Panc1 (cell line): ENCODE measurements at places on chromosomes 2 and 18. TPM values are rescaled to one million over a fixed set of nuclear protein-coding genes. Genes with fewer than 3 reads are reported as not detected.

Gene SAG
- total RNA-seq, result not detected

DNA sequence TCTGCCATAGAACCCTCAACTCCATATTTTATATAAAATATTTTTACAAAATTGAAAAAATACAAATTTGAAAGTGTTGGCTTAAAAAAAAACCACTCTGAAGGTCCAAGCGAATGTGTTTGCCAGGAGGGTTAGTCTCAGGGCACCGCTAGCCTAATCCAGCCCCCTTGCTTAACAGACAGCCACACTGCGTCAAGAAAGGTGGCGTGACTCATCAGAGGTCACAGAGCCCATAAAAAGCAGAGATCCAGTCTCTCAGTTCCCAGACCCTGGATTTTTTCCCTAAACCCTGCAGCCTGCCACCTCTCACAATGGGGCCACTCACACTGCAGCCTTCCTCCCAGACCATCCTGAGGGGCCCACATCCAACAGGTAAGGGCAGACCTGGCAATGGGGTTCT is 3.9 kb upstream of the TNS1 start:
- no peak for DNase-seq

Gene ICOS
- total RNA-seq, result 0.18 TPM

Gene ATP9B
- total RNA-seq, result 44.4 TPM

- DNase-seq, result no peak
These were observed 776.8 kb downstream of the CCDC85A start for GRCh38 chr2:56960581-56960980.

Gene SLC40A1
- total RNA-seq, result 0.74 TPM

DNA sequence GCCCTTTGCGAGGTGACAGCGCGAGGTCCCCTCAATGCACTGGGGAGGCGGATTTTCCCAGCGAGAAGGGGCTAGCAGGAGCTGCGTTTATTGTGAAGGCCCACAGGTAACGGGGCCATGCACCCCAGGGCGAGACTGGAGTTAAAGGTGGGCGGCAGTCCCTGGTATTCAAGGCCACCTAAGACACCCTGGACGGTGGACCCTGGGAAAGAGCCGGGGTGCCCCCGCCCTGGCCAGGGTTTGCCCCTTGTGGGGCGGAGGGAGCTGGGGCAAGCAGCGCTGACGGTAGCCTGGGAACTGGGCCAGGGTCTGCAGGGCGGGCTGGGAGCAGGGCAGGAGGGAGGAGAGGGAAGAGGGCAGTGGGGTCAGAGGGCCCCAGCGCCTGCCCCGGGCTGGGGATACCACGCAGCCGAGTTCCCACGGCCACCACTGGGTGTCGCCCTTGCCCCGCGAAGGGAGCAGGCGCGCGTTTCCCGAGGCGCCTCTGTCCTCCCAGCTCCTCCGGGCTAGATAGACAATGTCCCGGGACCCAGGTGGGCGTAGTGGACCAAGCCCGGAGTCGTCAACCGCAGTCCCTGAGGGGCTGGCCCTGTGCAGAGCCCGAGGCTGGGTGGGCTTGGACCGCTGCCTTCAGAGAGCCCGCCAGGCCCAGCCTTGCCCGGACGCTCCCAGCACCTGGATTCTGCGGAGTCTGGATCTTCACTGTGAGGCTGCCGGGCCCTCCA is 80.2 kb downstream of the SMAD4 start:
- no peak for DNase-seq

- DNase-seq, result no peak
These were observed 107.1 kb downstream of the ABCA12 start for GRCh38 chr2:215031321-215031720.

Gene POTEI
- 0.92 TPM for total RNA-seq

GRCh38 chr2:38239452-38239851 is 137.6 kb downstream of the ATL2 start:
- no peak for DNase-seq
